AG10803 (cell line): ENCODE measurements at places on chromosomes 11 and 22.

- no peak for DNase-seq
Measured at GRCh38 chr11:124719534-124719933, 20.2 kb upstream of the NRGN start.

DNA sequence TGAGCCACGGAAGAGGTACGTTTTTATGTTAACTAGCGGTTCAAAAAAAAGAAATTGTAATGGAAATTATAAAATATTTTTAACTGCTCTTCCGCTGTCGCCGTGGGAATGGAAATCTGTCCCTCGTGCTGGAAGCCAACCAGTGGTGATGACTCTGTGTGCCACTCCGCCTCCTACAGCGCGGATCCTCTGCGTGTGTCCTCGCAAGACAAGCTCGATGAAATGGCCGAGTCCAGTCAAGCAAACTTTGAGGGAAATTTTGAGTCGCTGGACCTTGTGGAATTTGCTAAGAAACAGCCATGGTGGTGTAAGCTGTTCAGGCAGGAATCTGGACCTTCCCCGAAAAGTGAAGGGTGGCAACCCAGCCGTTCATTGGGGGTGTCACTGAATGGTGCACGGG, 2.9 kb upstream of the CBX7 start:
- DNase-seq = no peak

DNA sequence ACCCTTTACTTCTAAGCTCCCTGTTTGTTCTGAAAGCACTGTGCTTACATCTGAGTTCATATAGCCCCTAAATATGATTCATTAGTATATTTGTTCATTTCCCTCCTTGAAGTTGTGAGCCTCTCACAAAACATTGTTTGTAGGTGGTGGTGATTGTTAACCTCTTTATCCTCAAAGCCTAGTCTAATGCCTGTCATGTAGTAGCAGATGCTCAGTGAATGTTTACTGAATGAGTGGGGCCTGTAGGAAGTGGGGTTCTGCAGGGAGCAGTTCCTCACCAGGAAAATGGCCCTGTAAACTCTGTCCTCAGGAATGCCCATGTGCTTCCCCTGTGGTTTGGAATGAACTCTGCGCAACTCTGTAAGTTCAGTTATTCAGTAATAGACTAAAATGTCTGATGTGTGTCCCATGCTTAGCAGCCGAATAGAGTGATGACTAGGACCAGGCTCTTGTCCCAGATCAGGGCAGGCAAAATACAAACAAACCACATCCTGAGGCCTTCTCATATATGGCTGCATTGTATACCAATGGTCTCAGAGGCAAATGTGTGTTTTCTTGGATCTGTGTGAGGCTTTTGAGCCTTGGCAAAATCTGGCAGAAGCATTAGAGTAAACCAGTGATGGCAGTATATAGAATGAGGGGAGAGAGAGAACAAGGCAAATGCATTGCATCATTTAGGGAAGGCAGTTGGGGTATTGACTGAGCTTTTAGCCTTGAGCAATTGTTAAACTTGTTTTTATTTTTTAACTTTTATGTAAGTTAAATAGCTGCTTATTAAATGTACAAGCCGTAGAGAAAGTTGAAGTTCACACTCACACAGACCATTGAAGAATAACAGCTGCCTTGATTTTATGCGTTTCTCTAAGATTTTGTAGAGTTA, 91.4 kb upstream of the BIRC3 start:
- DNase-seq = peak; percentile 91

GRCh38 chr11:65084598-65085375, 765 bp downstream of the ZFPL1 start:
- no peak for DNase-seq
